Heart right ventricle (tissue), 16 donors: ENCODE measurements at places on chromosomes 13 and 19. TPM values are rescaled to one million over a fixed set of nuclear protein-coding genes. Genes with fewer than 3 reads are reported as not detected.

GRCh38 chr13:97715763-97716162 is 237.7 kb upstream of the IPO5 start:
- DNase-seq = no peak

Gene ACTMAP
- total RNA-seq = 7.4 TPM

- DNase-seq = no peak
Observed at GRCh38 chr19:42311657-42312056, 1.5 kb upstream of the TMEM145 start.

Gene PTGIR
- 2.8 TPM for total RNA-seq

- DNase-seq = no peak
Observed at GRCh38 chr13:44024167-44024845, 144.6 kb downstream of the LACC1 start.

- no peak for DNase-seq
Observed at GRCh38 chr13:29591310-29591709, 4.2 kb downstream of the SLC7A1 start.

Gene RAP2A
- 22.2 TPM for total RNA-seq

DNA sequence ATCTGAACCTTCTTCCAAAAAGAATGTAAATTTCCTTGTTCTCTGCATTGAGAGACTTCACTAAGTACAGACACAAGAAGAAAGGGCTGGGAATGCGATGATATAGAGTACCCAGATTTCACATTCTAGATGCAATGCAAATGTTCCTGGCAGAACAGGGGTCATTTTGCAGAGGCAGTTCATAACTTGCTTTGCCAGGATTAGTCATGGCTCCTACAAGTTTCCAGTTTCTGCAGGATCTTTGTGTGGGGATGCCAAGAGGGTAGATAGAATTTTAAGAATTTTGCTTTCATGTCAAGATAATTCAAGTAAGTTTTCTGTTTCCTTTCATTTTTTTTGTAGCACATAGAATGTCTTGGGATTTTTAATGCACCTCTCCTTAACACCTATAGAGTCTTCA is 181.2 kb downstream of the FGF9 start:
- DNase-seq = no peak

DNA sequence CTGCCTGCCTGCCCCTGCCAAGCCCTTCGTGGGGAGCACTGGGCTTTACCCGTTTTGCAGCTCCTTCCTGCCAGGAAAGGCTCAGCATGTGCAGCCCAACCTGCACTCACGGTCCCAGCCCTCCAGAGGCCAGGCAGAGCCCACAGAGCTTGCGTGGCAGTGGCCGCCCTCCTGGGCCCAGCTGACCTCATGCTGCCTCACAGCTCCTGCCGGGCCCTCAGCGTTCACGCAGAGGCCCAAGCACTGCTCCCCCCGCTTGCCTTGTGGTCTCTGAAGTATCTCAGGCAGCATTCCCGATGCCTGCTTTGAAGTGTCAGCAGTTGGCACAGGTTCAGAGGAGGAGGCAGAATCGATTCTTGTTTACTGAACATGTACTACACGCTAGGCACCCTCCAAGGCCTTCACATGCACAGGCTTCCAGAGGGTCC is 32.5 kb downstream of the CAPN12 start:
- DNase-seq = no peak

- DNase-seq = no peak
Observed at GRCh38 chr19:56966697-56967299, 126.3 kb upstream of the PEG3 start.

DNA sequence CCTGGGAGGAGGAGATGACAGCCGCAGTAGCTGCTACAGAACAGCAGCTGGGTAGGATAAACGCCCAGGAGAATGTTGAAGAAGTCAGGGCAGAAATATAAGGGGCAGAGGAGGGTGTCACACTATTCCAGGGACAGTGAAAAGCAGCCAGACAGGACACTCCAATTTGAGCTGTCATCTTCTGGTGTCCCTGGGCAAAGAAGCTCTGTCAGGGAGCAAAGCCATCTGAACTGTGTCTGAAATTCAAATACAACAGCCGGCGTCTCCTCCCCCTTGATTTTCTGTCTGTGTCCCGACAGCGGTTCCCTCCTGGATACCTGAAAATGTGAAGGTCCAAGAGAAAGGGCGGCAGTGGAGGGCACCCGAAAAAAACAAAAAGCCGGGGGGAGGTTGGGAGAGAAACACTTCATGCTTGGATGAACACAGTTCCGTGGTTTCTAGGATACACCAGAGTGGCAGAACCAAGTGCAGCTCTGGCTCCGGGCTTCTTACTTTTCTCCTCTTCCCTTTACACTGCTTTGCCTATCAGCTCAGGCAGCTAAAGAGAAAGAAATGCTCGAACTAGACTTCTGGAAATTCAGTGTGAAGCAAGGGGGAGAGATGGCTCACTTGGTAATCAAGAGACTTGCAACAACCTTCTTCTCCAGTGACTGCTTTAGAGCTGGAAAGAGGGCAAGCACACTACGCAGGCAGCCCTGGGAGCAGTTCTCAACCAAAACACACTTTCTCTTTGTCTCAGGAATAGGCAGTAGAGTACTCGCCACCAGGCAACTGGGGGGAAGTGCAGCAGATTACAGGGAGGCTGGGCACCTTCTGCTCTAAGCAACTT is 465.6 kb downstream of the ITGBL1 start:
- no peak for DNase-seq

DNA sequence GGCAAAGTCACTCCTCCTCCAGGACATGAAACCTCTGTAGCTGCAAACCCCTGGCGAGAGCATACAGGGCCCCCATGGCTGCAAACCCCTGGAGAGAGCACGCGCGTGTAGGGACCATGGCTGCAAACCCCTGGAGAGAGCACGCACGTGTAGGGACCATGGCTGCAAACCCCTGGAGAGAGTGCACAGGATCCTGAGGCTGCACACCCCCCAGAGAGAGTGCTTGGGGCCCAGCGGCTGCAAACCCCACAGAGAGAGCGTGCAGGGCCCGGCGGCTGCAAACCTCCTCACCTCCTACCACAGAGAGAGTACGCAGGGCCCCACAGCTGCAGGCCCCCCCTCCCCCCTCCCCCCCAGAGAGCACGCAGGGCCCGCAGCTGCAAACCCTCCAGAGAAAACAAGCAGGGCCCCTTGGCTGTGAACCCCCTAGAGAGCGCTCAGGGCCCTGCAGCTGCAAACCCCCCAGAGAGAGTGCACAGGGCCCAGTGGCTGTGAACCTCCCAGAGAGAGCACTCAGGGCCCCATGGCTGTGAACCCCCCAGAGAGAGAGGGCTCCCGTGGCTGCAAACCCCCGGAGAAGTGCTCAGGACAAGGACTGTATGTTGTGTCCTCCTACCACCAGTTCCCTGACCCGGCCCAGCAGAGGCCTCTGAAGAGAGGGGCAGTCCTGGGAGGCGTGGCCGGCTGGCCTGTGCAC is 7.3 kb downstream of the ADPRHL1 start:
- no peak for DNase-seq

- no peak for DNase-seq
Observed at GRCh38 chr19:2334986-2335846, 6.7 kb downstream of the SPPL2B start.

Gene PDE4C
- 2.6 TPM for total RNA-seq

Gene VAV1
- total RNA-seq = 1.5 TPM

GRCh38 chr19:3987619-3988371 is 2.5 kb upstream of the EEF2 start:
- peak; percentile 85 for DNase-seq

Gene ZNF841
- total RNA-seq = 9.9 TPM

Gene MCEMP1
- total RNA-seq = 0.18 TPM

GRCh38 chr13:59721926-59722910 is 441.5 kb downstream of the DIAPH3 start:
- no peak for DNase-seq

DNA sequence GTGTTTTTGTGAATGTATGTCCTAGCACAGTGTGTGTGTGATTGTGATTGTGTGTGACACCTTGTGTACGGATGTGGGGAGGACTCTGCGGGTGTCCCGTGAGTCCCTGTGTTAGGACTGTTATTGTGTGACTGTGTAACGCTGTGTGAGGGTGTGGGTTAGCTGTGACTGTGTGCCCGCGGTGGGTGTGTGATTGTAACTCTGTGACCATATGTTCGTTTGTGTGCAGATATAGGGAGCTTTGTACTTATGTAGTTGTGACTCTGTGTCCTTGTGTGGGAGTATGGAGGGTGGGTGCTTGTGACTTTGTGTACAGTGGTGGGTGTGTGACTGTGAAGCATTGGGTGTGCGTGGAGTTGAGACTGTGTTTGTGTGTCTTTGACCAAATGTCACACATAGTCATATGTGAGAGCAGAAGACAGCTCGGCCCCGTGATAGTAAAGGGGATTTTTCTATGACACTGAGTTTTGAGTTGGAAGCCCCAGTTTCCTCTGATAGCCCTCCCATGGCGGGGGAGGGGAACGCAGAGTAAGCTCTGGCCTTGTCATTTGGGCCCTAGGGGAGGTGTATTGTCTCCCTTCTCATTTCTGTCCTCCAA is 949 bp upstream of the ZNF260 start:
- DNase-seq = no peak

Gene SOHLH2
- total RNA-seq = 0.10 TPM

DNA sequence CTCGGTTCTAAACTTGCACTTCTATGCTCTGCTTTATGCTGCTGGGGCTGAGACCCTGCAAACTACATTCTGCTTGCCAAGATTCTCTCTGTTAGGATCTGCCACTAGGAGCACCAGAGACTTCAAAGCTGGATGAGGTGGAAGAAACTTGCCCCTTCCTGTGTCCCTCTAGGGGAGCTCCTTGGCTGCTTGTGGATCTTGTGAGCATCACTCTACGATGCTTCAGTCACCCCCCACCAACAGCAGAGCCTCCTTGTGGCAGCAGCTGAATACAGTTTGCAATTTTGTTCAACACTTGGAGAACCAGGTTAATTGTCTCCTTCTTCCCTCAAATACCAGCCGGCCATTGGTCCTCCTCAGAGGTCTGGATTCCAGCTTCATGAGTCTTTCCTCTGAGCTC is 310.6 kb downstream of the FGF14 start:
- no peak for DNase-seq

Gene REXO1
- total RNA-seq = 18.1 TPM

Gene NKG7
- 3.1 TPM for total RNA-seq

Gene NANOS3
- total RNA-seq = 0.92 TPM

DNA sequence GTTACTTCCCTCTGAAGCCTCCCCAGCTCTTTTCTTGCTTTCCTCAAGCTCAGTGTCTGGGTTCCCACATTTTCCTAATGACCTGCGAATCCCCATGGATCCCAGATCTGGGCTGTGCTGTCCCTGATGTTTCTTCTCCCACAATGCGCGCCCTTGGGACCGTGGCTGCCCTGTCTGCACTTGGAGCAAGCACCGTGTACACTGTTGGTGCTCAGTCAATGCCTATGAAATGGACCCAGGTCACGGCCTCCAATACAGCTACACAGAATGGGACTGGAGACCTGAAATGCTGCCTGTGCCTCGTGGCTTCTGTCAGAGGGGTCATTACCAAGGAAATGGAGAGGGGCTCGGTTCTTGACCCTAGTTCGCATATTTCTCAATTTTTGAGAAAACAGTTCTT is 160.1 kb upstream of the SOX1 start:
- no peak for DNase-seq

DNA sequence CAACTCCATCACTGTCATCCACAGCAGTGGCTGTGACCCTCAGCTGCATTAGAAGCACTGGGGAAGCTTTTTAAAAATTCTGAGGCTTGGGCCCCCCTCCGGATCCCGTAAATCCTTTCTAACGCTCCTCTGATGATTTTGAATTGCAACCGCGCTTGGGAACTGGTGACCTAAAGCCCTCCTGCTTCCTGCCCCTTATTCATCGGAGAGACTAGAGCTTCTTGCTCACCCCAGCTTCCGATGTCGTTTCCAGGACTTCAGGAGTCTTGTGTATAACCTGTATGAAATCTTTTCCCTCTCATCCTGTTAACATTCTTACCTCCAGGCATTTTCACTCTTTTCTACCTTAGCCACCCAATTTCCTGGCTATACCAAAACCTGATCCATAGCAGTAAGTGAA is 14.8 kb downstream of the ZAR1L start:
- no peak for DNase-seq

DNA sequence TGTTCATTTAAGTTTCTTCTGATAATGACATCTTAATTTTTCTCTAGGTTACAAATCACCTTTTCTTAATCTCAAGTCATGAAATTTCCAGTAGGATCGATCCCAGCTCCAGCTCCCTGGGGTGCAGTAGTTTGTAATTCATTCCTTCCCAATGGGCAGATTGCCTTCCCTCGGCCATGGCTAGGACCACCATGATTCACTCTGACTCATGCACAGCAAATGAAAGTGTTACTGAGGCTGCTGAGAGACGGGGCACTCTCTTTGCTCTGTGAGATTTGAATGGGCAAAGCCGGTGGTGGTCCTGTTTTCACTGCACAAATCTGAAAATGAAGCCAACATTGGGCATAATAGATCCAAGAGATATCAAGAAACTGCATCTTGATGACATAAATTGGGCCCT is 202.8 kb upstream of the IRS2 start:
- no peak for DNase-seq

- peak; percentile 48 for DNase-seq
Observed at GRCh38 chr19:39110263-39110967, 15.2 kb upstream of the PAK4 start.

Gene DAPK3
- 122 TPM for total RNA-seq

Gene NLRP11
- not detected for total RNA-seq

Gene ZNF541
- 2.4 TPM for total RNA-seq

Gene NAT14
- total RNA-seq = 7.1 TPM

DNA sequence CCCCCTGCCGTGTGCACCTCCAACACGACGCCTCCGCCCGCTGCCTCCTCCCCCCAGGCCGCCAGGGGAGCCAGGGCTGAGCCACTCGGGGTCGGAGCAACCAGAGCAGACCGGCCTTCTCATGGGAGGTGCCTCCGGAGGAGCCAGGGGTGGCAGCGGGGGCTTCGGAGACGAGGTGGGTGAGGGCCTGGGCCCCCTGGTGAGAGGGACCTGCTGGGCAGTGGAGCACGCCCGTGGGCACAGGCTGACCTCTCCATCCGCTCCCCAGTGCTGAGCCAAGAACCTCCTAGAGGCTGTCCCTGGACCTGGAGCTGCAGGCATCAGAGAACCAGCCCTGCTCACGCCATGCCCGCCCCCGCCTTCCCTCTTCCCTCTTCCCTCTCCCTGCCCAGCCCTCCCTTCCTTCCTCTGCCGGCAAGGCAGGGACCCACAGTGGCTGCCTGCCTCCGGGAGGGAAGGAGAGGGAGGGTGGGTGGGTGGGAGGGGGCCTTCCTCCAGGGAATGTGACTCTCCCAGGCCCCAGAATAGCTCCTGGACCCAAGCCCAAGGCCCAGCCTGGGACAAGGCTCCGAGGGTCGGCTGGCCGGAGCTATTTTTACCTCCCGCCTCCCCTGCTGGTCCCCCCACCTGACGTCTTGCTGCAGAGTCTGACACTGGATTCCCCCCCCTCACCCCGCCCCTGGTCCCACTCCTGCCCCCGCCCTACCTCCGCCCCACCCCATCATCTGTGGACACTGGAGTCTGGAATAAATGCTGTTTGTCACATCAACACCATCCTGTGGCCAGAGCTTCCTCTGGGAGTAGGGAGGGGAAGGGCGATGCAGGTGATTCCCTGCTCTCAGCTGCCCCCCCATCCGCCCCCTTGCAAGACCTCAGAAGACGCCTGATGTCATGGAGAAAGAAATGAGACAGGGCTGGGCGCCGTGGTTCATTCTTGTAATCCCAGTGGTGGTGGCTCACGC is 12.0 kb downstream of the BCAM start:
- peak; percentile 80 for DNase-seq

Gene OR7D2
- not detected for total RNA-seq
